ELF-1 (cell line): ENCODE measurements at places on chromosomes 7 and 10.

DNA sequence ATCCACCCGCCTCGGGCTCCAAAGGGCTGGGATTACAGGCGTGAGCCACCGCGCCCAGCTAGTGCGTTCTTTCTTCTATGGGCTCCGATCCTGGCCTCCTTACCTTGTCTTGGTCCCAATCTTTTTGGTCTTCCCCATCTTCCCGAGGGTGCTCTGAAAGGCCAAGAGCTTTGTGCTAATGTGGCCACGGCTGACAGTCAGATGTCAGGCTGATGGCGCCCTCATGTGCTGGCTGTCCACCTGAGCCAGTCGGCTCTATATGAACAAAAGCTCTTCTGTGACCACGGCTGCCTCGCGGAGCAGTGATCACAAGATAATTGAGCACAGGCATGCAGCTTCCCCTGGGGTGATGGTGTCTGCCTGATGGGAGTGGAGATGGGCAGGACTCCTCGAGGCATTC lies 11.0 kb upstream of the AHCYL2 start:
- DNase-seq: peak; percentile 90

GRCh38 chr7:125670926-125671572 lies 741.4 kb upstream of the POT1 start:
- no peak for DNase-seq

DNA sequence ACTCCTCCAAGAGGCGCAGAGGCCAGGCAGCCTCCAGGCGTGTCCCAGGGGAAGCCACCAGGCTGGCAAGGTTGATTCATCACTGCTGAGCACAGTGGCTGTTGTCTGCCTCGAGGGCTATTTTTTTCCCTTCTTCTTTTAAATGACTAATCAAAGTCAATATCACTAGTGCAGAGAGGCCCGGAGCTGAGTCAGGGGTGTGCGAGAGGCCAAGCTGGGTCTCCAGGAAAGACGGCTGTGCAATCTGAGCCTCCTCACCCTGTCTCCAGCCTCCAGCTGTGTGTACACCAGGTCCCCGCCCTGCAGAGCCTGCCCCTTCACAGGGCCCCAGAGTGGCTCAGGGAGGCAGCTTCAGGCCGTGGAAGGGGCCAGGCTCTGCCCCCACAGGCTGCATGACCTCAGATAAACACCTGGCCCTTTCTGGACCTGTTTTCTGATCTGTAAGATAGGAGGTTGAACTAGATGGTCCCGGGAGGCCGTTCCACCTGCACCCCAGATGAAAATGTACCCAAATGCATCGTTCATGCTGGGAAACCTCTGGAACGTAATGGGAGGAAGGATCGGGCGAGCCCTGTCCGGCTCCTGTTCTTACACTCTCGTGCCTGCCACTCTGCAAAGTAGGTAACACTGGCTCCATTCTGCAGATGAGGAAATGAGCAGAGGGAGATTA lies 3.7 kb downstream of the STX1A start:
- peak; percentile 83 for DNase-seq

GRCh38 chr10:12181065-12181775 lies 14.5 kb downstream of the NUDT5 start:
- DNase-seq: no peak

DNA sequence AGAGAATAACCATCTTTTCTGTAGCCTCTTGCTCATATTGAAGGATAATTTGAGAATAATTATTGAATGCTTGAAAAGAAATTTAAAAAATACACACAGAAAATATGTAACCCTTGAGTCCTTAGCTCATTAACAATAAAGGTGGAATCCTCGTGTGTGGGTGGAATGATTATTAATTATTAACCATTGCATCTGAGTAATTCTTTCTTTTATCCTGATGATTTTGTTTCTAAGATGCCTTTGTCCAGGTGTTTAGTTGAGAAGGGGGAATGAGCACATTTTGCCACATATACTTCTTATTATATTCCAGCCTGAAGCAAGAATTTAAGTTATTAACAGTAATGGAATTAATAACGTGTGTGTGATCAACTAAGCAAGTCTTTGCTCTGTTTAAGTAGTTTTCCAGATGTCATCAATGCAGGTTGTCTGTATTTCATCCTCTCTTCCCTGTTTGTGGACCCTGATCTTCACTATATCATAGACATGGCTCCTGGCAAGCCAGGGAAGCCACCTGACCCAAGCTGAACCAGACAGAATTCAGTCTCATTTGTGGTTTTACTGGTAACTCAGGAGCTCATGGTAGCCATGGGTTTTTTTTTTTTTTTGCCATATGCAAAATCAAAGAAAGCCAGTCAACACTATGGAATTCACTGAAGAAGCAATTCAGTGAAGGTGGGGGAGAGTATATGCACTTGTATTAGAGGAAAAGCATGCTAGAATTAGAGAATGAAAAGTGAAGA lies 144.3 kb downstream of the KIF20B start:
- no peak for DNase-seq

DNA sequence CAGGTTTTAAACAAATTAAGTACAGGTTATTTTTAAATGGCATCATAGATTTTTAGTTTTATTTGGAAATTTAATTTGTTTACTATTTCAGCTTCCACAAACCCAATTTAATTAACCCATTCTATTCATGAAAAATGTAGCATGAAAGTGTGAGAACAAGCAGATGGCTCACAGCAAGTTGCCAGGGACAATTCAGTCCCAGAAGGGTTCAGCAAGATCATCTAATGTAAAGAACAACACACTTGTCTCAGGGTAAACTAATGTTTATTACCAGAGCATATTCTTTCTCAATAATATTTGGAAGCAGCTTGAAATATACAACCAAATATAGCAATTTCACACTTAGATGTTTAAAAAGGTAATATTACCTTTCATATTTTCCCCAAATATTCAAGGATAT lies 166.9 kb upstream of the SLC13A1 start:
- no peak for DNase-seq

- DNase-seq: no peak
Observed at GRCh38 chr10:127890832-127891334, 1.9 kb downstream of the CLRN3 start.

DNA sequence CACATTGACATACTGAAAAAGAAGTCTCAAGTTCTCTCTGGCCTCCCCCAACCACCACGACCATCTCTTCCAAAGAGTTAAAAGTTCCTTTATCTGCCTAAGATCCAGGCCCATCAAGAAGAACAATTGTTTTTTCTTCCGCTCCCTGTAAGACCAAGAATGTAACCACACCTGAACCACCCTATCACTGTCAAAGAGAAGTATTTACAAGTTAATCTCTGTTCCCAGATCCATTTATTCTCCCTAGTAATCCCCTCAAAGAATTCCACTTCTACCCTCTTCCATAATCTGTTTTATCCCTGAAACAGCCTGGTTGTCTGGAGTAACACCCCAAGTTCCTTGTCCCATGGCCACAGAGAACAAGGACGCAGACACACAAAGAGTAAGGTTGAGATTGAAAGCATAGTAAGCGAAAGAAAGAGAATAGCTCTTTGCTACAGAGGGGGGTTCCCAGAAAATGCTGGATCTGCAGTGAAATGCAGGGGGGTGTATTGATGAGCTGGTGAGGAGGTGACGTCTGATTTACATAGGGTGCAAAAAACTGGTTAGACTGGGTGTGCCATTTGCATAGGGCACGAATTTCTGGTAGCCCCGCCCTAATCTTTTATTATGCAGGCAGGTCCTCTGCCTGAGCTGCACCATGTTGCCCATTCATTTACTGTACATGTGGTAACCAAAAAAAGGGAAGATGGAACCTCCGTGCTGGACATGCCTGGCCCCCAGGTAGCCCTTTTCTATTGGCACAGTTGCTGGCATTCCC lies 122.0 kb downstream of the SKIDA1 start:
- DNase-seq: no peak

GRCh38 chr7:25028370-25029021 lies 48.5 kb upstream of the OSBPL3 start:
- peak; percentile 19 for DNase-seq

GRCh38 chr10:107206833-107207232 lies 42.3 kb upstream of the SORCS1 start:
- no peak for DNase-seq

- DNase-seq: no peak
Observed at GRCh38 chr7:44348851-44349781, 23.7 kb upstream of the CAMK2B start.

DNA sequence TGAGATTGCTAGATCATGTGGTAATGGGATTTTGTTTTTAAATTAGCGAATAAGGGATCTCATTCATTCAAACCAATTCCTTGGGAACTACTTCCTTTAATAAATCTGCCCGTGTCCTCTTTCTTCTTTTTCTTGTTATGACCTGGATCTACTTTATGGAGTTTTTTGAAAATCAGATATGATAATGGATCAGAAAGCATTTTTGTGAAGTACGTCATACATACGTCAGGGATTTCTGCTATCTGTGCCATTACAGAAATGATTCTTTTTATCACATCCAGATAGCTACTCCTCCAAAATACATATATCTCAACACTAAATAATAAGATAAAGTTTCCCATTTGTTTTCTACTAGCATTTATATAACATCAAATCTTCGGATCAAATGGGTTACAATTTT lies 40.2 kb upstream of the STK17A start:
- DNase-seq: no peak

DNA sequence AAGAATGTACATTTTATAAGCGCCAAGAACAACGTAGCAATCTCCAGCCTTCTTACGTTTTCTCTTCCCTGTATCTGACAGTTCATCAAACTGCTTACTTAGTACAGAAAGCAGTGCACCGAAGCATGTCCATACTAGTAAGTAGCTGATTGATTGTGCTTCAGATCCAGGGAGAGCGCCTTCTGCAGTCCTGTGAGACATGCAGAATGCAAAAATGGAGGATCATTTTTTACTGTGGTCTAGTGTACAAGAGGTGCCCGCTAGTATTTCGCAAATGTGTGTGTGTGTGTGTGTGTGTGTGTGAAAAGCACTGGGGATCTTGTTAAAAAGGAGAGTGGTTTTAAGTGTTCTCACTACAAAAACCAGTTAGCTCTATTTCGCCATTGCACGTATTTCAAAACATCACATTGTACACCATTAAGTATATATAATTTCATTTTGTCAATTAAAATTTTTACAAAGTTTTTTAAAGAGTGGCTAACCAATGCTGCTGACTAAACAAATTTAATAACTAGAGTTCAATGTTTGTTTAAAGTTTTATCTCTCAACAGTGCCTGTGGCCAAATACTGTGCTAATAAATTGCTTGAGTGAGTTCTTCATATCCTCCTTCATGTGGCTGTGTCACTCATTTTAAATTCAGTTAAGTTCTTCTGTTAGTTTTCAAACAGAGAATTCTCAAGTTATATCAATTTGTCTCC lies 99.6 kb downstream of the ZMYND11 start:
- DNase-seq: no peak

DNA sequence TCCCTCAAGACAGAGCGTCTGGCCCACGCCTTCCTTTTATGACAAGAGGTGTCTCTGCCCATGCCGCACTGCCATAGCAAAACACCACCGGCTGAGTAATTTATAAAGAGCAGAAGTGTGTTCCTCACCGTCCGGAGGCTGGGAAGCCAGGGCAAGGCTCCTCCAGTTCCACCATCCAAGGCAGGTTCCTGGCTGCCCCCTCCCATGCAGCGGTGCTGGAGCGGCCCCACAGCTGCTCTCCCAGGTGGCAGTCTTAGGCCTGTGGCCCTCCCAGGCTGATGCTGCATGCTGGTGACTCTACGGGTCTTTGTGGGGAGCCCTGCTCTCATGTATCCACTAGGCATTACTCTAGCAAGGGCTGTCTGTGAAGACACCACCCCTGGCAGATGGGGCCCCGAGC lies 113.1 kb downstream of the TCERG1L start:
- no peak for DNase-seq

- DNase-seq: no peak
Observed at GRCh38 chr7:12119620-12120303, 91.3 kb upstream of the TMEM106B start.

DNA sequence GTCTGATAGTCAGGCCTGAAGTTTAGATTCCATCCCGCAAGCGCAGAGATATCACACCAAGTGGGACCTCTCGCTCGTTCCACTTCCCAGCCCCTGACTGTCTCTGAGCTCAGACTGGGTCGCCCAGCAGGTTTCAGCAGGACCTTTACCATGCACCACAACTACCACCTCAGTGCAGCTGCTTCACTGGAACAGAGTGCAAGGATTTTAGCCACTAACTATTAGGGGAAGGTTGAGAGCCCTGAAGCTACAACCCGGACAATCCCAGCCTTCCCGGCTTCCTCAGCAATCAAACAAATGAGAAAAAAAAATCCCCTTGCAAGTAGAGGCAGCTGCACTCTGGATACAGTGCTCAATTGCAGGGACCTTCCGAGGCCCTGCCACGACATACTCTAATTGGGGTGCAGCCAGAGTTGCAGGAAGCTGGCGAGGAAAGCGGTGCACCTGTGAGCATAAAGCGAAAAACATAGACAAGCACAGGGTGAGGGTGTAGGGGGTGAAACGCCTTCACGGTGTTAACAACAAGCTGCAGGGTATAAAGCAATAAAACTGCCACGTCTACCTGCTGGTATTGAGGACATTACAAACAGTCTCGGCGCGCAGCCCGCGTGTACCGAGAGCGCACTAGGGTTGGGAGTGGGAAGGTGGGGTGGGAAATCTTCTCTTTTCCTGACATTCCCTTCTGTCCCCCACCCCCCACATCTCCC lies 2.6 kb upstream of the DLX6 start:
- DNase-seq: peak; percentile 79

- DNase-seq: peak; percentile 5
Observed at GRCh38 chr10:99733366-99733765, 1.3 kb downstream of the CUTC start.

DNA sequence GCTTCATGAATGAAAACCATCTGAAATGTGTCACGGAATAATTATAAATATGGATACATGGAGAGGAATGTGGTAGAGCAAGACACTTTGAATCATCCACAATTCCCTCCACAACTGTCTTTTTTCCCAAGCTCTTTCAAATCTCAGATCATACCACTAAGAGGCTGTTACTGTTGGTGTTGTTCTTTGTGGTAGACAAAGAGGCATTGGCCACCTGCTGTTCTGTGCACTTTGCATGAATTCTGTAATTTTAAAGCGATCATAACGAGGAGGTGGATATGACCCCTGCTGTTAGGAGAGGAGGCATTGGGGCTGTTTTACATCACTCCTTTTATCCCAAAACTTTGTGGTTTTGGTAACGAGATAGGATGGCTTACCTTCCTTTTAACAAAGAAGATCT lies 141.2 kb upstream of the KLF6 start:
- DNase-seq: no peak

DNA sequence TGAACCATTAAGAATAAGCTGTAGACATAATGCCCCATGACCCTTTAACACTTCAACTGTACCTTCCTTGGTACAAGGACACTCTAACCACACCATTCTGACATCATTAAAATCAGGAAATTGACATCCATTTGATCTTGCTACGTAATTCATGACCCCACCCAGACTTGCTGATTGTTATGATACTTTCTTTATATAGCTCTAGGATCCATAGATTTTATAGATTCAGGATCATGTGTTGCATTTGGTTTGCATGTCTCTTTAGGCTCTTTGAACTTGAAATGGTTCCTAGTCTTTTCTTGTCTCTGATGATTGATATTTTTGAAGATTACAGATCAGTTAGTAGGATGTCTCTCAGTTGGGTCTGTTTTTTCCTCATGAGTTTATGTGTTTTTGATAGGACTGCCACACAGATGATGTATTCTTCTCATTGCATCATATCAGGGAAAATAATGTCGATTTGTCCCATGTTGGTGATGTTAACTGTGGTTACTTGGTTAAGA lies 13.5 kb downstream of the CCM2 start:
- no peak for DNase-seq
